HAP-1 (cell line): ENCODE measurements at places on chromosomes 1 and 21.
A peak's percentile ranks its signal among the peaks of the same experiment; 100 is the strongest.

- DNase-seq: no peak
Measured at GRCh38 chr21:27149034-27149433, 182.1 kb upstream of the ADAMTS5 start.

DNA sequence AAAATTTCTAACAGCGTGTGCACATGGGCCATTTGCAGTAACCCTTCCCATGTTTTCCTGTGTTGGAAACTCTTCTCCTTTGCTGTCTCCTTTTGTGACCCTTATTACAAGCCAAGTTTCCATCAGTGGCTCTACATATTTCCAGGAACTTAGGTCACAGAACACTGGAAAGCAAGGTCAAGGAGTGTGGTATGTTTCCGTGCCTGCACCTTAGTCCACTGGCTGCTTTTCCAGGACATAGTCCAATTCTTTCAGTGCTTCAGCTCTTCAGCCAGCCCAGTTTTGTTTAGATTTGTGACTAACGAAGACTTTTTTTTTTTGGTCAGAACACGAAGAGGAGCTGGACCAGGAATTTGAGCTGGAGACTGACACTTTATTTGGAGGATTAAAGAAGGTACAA lies 33.8 kb downstream of the HHAT start:
- no peak for DNase-seq

DNA sequence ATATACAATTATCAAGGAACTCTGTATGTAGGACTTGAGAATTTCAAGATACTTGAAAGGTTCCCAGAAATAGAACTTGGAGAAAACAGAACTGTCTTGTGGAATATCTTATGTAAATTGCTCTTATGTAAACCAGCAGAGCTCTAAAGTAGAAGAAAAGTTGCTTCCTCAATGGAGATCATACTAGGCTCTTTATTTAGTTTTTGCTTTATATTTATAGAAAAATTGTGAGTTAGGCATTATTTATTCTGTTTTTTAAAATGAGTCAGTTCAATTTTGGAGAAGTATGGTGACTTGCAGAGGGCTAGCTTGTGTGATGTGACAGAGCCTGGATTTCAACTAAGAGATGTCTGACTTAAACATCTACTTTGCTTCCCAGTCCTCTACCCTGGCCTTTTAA lies 40.4 kb downstream of the ATP6V1G3 start:
- DNase-seq: no peak

- DNase-seq: no peak
Measured at GRCh38 chr1:45544530-45544929, 6.1 kb upstream of the AKR1A1 start.

- no peak for DNase-seq
Measured at GRCh38 chr1:194717334-194717733, 1530.9 kb upstream of the B3GALT2 start.

- no peak for DNase-seq
Measured at GRCh38 chr21:45151445-45152160, 77.2 kb downstream of the ADARB1 start.

DNA sequence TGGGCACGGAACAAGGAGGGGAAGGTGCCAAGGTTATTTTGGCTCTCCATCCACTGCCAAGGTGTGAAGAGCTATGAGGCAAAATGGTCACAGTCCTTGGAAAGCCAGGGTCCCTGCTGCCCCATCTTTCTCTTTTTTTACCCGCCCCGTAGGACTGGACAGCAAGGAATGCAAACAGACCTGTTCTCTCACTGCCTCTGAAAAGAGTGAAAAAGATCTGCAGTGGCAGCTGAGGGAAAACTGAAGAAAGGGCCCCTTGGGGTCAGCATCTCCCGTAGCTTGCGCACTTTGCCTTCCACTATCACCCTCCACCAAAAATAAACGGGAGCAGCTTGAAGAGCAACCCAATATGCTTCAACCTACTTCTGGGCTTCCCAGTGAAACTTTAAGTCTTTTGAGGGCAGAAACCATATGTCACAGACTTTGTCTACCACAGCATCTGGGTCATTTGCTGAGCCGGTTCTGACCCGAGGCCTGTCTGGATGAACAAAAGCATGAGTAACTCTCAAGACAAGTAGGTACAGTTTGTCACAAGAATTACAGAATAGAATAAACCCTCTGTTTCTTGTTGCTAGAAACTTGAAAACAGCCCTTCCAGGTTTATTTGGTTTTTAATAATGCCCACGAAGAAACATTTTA lies 9.4 kb upstream of the KIF14 start:
- DNase-seq: no peak

DNA sequence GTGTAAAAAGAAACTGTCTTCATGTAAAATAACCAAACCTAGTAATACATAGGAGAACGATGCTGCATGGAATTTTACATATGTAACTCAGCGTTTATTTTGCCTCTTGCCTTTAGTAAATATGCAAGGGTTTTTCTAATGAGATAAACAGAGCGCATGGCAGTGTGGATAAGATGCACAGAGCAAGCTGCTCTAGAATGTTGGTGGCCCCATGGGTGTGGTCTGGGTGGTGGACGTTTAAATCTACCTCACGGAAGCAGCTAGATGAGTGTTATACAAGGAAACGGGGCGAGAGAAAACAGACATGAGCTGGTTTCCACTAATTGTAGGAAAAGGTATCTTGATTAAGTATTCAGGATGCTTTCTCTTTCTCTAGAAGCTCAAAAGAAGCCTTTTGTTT lies 205.9 kb downstream of the DSCAM start:
- DNase-seq: no peak

DNA sequence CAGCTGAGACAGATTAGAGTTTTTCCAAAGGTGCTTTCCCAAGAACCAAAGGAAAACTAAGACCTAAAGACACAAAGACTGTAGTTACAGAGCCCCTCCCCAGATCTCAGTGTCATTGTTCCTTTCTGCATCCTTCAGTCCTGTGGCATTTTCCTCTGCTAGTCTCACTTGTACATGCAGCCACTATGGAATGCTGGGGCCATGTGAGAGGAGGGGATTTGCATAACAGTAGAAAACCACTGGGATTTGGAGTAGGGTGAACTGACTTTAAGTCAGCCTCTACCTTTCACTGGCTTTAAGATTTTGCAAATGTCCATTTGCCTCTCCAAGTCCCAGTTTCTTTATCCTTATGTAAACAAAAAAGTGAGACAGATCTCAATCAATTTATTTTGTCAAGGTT lies 119.4 kb upstream of the F3 start:
- DNase-seq: peak; percentile 99

DNA sequence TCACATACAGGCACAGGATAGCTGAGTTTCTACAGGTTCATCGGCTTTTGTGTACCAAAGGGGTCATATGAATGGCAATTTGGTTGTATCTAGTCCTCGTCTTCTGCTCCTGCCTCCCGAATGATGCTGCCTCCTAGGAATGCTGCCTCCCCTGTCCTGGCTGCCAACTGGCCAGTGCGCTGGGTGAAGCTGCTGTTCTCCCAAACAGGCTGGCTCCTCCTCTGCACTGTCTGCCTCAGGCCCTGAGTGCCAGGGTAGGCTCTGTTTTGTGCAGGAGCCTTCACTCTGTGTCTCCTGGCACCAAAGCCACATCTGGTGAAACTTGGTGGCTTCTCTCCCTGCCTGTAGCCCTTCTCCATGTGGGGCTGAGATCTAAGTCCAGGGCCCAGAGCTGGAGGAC lies 60.3 kb downstream of the RHOU start:
- no peak for DNase-seq

GRCh38 chr1:76231320-76231719 lies 156.8 kb downstream of the ST6GALNAC3 start:
- no peak for DNase-seq

GRCh38 chr1:246647113-246647512 lies 77.1 kb upstream of the SCCPDH start:
- DNase-seq: peak; percentile 88

DNA sequence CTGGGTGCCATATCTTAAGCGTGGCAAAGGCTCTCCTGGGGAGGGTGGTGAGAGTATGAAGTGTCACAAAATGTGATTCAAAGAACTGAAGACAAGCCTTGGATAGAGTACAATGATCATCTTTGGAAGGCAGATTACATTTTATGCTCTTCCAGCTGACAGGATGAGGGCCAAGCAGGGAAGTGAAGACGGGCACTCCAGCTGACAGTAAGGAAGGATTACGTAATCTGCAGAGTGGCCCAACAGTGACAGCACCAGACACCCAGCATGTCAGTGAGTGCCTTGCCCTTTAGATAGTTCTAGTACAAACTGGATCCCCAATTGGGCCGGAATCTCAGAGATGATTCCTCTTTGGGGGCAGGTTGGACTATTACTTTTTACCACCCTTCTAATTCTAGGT lies 52.7 kb downstream of the UBE2T start:
- no peak for DNase-seq

DNA sequence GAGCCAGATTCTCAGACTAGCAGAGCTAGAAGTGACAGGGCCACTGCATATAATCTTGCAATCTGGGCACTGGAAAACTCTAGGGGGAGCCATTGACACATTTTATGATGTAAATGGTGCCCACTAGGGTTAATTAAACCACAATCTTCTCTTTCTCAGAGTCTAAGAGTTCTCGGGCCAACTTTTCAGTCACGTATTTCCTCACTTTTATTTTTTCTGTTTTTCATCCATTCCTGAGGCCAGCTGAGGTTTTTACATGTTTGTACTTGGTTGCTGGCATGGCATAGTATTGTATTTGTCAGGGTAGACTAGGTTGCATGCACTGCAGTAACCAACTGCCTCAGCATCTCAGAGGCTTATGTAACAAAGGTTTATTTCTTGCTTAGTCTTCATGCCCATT lies 138.2 kb downstream of the ZNF326 start:
- peak; percentile 54 for DNase-seq

- no peak for DNase-seq
Measured at GRCh38 chr1:170200621-170201397, 55.0 kb downstream of the NTMT2 start.

DNA sequence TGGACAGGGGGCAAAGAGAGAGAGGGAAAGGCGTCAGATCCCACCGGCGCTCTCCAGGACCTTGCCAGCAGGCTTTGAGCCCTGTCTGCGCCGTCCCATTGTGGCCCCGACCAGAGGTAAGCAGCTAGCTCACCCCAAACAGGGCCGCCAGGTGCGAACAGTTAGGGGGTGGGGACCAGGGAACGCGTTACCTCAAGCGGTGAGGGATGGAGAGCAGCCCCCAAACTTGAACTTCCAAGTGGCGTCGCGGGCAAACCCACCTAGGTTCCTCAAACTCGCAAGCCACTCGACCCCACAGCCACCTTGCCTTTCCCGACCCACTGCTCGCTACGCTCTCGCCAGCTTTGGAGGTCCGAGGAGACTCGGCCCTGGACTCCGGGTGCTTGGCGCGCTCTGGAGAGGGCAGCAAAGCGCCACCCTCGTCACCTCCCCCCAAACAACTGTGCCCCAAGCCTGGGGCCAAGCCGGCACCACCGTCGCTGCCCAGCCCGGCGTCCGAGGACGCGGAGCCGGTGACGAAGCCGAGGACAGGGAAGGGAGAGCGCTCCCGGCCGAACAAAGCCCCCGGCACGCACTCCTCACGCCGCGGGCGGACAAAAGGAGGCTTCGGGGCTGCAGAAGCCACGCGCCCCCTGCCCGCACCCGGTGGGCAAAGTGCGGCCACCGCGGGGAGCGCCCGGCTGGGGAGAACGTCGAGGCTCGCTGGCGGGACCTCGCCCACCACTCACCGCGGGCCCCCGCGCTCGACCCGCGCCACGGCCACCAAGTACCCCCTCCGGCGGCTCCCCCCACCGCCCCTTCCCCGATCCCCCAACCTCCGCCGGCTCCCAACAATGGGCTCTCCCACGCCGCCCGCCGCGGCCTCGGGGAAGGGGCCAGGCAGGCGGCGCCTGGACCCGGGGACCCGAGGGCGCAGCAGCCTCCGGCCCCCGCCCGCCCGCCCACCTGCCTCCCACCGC lies 976 bp downstream of the SSBP3 start:
- peak; percentile 44 for DNase-seq

DNA sequence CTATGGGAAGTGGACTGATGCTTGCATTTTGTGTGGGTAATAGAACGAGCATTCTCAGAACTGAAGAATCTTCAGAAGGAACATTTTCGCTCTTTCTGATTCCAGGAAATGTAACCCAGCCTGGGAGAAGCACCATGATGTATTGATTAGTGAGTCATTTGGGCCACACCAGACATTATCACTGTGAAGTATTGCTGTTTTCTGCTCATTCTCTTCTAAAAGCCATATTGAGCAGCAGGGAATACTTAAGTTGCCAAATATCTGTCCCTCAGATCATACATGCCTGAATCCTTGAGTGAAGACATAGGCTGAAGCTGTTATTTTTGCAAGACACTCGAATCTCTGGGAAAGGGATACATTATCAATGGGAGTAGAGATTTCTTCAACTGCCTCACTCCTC lies 213.1 kb downstream of the PCP4 start:
- DNase-seq: no peak

DNA sequence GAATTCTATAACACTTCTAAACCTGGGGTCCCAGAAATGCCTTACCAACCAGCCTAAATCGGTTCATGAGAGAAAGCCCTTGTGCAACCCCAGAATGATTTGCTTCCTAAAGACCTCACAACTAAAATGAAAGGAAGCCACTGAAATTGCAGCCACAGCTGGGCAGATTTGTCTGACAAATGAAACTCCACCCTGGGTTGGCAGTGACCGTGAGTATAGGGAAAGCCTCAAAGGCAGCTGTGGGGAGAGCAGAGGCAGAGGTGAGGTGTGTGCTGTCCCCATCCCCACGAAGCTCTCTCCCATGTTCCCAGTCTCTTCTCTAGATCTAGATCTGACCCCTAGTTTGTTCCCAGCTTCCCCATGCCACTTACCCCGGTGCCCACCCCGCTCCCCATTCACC lies 23.1 kb downstream of the RHBDL2 start:
- no peak for DNase-seq

GRCh38 chr1:88655685-88656299 lies 28.3 kb upstream of the PKN2 start:
- peak; percentile 28 for DNase-seq

GRCh38 chr1:47696737-47697441 lies 259.0 kb downstream of the FOXD2 start:
- no peak for DNase-seq

- DNase-seq: no peak
Measured at GRCh38 chr1:157177733-157178394, 39.7 kb upstream of the ETV3 start.

- no peak for DNase-seq
Measured at GRCh38 chr1:201732351-201732750, 96.6 kb upstream of the IPO9 start.

DNA sequence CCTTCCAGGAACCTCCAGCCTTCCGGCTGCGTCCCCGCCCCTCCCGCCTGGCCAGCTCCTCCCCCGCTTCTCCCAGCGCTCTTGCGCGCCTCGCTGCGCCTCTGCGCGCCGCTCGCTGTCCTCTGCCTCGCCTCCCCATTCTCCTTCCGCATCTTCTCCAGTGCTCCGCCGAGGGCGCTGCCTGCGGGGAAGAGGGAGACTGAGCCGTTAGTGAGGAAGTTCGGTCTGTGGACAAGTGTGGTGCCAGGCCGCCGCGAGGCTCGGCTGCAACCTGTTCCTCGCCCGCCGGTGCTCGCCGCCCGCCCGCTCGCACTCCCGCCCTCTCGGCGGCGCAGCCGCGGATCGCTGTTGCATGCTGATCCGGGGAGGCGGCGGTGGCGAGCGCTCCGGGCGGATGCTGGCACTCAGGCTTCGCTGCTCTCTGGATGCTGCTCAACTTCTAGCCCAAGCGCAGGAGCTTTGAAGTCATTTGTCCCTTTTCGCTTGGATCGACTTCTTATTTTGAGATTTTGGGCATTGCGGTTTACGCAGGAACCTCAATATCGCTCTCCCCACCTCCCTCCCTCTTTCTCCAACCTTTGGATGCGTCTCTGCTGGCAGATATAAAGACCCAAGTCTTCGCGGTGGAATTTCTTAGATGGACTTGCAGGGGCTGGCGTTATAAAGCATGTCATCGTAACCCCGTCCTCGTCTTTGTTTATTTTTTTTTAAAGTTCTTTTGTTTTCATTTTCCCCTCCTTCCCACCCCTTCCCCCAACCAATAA lies 614 bp upstream of the CACNA1E start:
- no peak for DNase-seq
